ENCODE measurements at places on chromosomes 2 and 18.
A peak's percentile ranks its signal among the peaks of the same experiment; 100 is the strongest.

DNA sequence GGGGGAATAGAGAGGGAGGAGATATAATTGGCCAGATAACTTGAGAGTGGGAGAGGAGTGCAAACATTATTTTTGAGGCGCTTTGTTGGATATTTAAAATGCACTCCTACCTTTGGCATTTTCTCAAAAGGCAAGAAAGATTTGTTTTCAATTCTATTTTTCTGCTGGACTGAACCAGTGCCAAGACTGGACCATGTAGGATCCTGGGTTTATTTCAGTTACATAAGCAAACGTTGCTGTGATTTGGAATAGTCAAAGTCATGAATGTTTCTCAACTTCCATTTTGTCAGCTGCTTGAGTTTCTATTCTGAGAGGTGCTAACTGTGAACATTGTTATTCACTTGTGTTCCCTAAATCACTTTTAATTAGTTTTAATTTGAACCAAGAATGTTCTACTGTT lies 8.9 kb upstream of the CHRNA1 start:
- DNase-seq = no peak

- DNase-seq = no peak
Observed at GRCh38 chr2:165440367-165440766, 29.1 kb upstream of the CSRNP3 start.

DNA sequence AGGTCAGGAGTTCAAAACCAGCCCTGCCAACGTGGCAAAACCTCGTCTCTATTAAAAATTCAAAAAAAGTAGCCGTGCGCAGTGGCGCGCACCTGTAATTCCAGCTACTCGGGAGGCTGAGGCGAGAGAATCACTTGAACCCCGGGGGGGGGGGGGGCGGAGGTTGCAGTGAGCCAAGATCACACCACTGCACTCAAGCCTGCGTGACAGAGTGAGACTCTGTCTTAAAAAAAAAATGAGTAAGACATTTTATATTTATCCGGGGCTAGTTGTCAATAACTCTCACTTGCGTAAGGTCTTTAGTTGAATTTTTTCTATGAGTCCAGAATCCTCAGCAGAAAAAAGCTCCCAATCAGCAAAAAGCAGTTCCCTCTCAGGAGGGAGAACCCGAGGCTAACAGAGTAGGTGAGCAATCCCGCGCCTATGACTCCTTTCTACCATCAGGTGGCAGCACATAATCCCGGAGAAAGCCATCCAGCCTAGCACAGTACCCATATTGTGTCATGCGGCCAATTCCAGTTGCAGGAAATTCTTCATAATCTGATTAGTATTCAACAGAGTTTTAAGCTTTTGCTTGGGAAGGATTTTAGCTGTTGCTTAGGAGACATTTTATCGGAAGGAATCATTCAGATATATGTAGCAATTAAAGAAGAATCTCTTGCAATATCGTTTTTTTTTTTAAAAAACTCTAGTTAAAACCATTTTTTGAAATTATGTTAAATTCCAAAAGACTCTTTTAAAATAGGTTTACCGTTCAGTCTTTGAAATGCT lies 11.9 kb upstream of the CRYGA start:
- DNase-seq = peak; percentile 61

DNA sequence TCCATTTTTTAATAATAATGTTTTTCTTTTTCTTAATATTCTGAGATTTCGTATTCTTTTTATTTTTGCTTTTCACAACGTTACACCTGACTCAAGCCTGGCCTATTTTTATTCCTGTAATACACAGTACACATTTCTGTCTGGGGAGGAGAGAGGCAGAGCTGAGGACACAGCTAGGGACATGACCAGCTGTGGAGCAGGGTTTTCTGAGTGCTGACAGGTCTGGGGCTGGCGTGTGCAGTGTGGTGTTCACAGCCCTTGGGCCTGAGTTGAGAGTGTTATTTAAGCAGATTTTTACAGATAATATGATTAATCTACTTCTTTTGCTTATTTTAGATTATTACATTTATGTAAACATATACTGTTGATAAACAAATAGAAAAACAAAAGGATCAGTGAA lies 55.9 kb downstream of the ZAP70 start:
- no peak for DNase-seq

DNA sequence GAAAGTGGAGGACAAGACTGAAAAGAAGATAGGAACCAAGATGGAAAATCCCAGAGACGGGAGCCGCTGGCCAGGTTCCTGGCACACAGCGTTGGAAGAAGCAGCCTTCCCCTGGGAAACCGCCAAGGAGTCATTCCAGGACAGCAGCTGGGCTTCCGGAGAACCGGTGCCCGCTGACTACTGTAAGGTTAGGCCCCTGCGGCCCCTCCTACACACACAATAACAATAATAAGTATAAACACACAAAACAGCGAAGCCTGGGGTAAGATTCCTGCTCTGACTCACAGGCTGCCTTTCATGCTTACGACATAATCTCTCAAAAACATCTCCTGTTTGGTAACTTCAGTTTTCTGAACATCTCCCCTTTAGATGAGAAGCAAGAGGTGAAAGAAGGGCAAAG lies 28.1 kb upstream of the MYCN start:
- DNase-seq = no peak

- no peak for DNase-seq
Observed at GRCh38 chr2:70959271-70959761, 19.1 kb upstream of the ANKRD53 start.

- no peak for DNase-seq
Observed at GRCh38 chr2:229775614-229776313, 61.4 kb upstream of the DNER start.

DNA sequence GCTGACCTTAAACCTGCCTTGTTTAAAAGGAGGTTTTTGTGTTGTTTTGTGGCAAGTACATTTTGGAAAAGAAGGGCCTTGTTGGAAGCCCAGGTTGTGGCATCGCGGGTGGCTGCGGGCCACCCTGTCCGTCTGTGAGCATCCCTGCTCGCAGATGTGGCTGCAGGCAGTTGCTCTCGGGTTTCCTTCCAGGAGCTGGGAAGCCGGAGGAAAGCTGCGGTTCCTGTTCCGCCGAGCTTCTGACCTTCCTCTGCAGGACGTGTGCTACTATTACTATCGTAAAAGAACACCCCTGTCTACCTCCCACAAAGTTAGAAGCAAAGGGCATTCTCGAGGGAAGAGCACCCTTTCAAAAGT lies 766 bp downstream of the MFF start:
- DNase-seq = peak; percentile 48

- DNase-seq = no peak
Observed at GRCh38 chr18:24982831-24983230, 369.1 kb downstream of the ZNF521 start.

DNA sequence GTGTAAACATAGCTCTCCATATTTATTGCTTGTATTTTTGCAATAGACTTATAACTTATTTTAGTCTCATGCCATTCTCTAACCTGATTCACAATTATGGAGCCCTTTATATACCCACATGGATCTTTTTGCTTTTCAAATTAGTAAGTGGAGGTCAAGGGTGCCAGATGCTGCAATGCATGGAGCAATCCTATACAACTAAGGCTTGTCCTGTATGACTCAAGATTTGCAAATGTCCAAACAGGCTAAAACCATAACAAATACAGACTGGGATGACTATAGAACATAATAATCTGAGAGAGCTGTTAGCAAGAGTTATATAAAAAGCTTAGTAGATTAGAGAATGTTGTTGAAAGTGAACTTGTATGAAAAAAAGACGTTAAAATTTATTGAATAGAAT lies 690.4 kb upstream of the NRXN1 start:
- DNase-seq = no peak

GRCh38 chr2:104865096-104865470 lies 11.2 kb downstream of the POU3F3 start:
- DNase-seq = no peak

- DNase-seq = no peak
Observed at GRCh38 chr2:100207411-100207885, 65.1 kb upstream of the AFF3 start.

GRCh38 chr2:200077838-200078237 lies 122.5 kb downstream of the MAIP1 start:
- DNase-seq = no peak

DNA sequence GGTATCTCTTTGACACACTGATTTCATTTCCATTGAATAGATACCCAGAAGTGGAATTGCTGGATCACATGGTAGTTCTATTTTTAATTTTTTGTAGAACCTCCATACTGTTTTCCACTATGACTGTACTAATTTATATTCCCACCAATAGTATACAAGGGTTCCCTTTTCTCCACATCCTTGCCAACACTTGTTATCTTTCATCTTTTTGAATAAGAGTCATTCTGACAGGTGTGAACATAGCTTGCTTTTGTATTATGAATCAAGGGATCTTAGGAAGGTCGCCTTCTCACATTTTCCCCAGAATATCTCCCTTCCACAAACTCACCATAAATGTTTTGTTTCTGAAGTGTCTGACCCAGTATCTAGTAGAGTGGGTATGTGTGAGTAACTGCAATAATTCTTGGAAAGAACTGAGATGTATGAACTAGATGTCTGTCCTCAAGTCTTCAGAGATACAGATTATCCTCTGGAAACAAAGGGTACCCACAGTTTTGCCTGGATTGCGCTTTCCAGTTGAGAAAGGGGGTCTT lies 17.1 kb upstream of the SP3 start:
- no peak for DNase-seq

DNA sequence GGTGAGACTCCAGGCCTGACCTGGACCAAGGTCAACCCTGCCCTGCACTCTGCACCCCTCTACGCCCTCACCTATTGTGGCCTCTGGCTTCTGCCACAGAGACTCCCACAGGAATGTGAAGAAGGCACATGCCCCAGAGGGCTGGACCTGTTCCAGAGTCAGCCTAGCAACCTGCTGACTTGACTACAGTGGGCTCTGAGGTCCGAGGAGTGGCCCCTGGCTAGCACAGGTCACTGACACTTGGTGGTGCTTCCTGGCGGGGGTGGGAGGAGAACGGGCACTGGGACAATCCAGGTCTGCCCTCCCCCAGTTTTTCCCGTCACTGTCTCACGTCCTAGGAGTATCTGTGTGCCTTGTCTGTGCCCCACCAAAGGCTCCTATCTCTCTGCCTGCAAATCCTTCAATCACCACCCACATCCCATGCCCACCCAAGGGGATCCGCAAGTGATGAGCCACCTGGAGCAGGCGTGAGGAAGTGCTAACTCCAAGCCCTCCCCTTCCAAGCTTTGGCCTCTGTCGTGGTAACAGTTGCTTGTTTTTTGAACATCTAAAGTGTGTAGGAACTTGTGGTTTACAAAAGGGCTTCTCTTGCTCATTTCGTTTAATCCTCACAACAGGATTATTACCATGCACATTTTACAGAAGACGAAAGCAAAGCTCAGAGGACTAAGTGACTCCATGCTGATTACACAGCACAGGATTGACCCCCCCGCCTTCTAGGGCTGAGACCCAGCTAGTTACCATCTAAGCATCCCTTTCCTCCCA lies 86.2 kb downstream of the MCFD2 start:
- DNase-seq = no peak
